Spleen (tissue), 13 donors: ENCODE measurements at places on chromosomes 1 and 21. TPM values are rescaled to one million over a fixed set of nuclear protein-coding genes. Genes with fewer than 3 reads are reported as not detected.
A peak's percentile ranks its signal among the peaks of the same experiment; 100 is the strongest.

The SH2D1B gene
- 1.5 TPM for polyA plus RNA-seq

The FAM131C gene
- not detected for polyA plus RNA-seq

The ADGRL2 gene
- polyA plus RNA-seq = 7.1 TPM

The GAS5 gene
- polyA plus RNA-seq = 665 TPM

The HES2 gene
- polyA plus RNA-seq = not detected

The ARHGAP30 gene
- polyA plus RNA-seq = 28.8 TPM

DNA sequence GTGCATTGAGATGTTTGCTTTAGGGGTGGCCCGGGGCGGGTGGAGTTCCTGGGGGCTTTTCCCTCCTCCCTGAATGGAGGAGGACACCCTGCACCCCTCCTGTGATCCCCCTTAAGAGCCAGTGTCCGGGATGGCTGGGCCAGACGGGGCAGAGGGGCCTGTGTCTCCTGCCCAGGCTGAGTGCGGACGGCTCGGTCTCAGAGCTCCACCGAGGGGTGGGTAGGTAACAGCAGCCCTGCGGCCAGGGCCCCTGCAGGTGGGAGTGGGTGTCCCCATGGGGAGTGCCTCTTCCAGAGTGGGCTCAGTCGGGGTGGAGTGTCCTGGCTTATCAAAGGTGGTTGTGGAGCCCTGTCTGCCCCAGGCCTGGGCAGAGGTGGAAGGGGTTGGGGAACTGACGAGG, 23.1 kb downstream of the TP73 start:
- H3K27me3 ChIP-seq = no peaks in the 10 kb centered on the region
- peak; percentile 81 for DNase-seq
- H3K4me1 ChIP-seq = peaks cover 40% of the 10 kb centered on the region
- no peak overlapping the region for H3K27ac ChIP-seq

DNA sequence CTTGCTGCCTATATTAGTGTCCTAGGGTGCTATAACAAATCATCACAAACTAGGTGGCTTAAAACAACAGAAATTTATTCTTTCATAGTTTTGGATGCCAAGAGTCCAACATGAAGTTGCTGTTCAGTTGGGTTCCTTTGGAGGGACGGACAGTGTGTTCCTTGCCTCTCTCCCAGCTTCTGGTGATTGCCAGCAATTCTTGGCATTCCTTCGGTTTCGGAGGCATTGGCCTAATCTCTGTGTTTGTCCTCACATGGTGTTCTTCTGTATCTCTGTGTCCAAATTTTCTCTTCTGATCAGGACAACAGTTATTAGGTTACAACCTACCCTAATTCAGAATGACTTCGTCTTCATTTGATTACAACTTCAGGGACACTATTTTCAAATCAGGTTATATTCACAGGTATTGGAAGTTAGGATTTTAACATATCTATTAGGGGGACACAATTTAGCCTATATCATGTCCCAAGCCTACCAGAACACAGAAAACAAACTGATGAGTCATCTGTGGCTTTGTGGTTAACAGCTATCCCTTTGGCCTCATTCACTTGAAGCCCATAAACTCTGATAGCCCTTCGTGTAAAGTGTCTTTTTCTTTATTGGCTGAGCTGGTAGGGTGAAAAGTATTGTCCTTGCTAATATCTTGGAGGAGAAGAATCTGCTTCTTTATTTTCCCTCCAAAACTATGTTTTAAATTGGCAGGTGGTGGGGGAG, 83.2 kb upstream of the PAPPA2 start:
- H3K27ac ChIP-seq = no peak overlapping the region
- no peak overlapping the region for H3K4me3 ChIP-seq
- H3K36me3 ChIP-seq = no peaks in the 10 kb centered on the region
- DNase-seq = no peak

GRCh38 chr1:8174807-8175206, 143.1 kb upstream of the SLC45A1 start:
- H3K4me1 ChIP-seq = peaks cover 5% of the 10 kb centered on the region
- DNase-seq = no peak
- H3K36me3 ChIP-seq = no peaks in the 10 kb centered on the region
- H3K4me3 ChIP-seq = no peak overlapping the region

- peak within 1 kb of the TSS; percentile 84 for H3K4me3 ChIP-seq
- DNase-seq = peak; percentile 99
- peaks cover 61% of the 10 kb centered on the region for H3K4me1 ChIP-seq
- H3K27ac ChIP-seq = peak within 1 kb of the TSS; percentile 96
- H3K36me3 ChIP-seq = no peaks in the 10 kb centered on the region
Measured at GRCh38 chr1:89524369-89525168, at the start of gene LRRC8B. LRRC8B (plus strand) TSS chr1:89524829; CDS start chr1:89582651, 57,822 bp downstream.

DNA sequence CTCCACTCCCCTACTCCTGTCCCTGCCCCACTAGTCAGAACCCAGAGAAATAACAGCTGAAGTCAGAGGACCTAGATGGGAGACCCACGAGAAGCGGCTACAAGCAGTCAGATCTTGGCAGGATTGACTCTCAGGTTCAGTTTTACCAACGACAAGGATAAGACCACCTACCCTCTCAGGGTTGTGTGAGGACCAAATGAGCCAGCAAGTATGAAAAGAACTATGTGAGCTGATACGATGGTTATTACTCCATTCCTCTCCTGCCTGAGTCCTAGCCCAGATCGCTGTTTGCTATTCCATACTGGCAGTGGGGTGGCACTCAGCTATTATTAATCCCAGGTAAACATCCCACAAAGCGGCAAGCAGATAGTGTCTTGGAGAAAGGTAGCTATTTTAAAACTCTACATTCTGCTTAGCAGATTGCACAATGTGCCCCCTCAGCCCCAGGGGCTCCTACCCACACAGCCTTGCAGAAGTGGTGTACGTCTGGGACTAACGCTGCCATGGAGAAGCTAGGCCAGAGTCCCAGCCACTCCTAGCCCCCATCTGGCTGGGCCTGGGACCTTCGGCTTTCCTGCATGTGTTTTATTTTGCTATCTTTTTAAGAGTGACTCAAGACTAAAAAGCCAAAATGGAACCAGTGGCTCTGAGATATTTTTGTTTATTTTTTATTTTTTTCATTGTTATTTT, 58.9 kb downstream of the CD46 start:
- H3K27me3 ChIP-seq = no peaks in the 10 kb centered on the region
- H3K4me3 ChIP-seq = no peak overlapping the region
- no peak overlapping the region for H3K27ac ChIP-seq
- no peak for DNase-seq
- H3K4me1 ChIP-seq = peaks cover 100% of the 10 kb centered on the region

- H3K27me3 ChIP-seq = no peaks in the 10 kb centered on the region
- no peak for DNase-seq
- no peaks in the 10 kb centered on the region for H3K4me1 ChIP-seq
- no peak overlapping the region for H3K27ac ChIP-seq
- no peaks in the 10 kb centered on the region for H3K36me3 ChIP-seq
Measured at GRCh38 chr1:56123421-56123820, 455.9 kb downstream of the PLPP3 start.

DNA sequence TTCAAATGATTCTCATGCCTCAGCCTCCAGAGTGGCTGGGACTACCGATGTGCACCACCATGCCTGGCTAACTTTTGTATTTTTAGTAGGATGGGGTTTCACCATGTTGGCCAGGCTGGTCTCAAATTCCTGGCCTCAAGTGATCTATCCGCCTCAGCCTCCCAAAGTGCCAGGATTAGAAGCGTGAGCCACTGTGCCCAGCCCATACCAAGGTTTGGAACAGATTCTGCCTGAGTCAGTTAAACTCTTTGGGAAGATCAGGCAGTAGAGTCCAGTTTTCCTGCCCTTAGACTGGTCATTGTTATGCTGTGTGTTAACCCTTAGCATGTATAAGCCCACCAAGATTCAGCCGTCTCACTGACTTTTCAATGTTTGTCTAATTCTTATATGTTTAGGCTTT, 48.3 kb upstream of the LYPLAL1 start:
- no peaks in the 10 kb centered on the region for H3K27me3 ChIP-seq
- DNase-seq = no peak
- H3K4me3 ChIP-seq = no peak overlapping the region
- no peak overlapping the region for H3K27ac ChIP-seq
- H3K4me1 ChIP-seq = no peaks in the 10 kb centered on the region

DNA sequence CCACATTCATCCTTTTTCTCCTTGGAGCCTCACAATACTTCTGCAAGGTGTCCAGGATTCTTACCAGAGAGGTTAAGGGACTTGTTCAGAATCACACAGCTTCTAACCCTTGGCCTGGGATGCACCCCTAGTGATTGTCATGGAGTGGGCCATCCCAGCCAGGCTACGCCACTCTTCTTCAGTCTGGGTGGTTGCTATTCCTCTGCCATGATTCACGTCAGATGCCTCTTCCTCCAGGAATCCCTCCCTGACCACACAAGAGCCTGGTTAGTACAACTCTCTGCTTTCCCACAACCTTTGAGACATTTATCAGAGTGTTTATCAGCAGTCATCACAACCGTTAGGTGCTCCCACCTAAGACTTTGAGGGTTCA, 121.8 kb downstream of the EPHB2 start:
- DNase-seq = peak; percentile 18
- no peak overlapping the region for H3K4me3 ChIP-seq
- H3K36me3 ChIP-seq = no peaks in the 10 kb centered on the region
- no peaks in the 10 kb centered on the region for H3K4me1 ChIP-seq
- no peak overlapping the region for H3K27ac ChIP-seq

GRCh38 chr21:29351691-29352090, 53.0 kb downstream of the BACH1 start:
- peaks cover 11% of the 10 kb centered on the region for H3K36me3 ChIP-seq
- no peaks in the 10 kb centered on the region for H3K27me3 ChIP-seq
- no peaks in the 10 kb centered on the region for H3K4me1 ChIP-seq
- no peak for DNase-seq

GRCh38 chr1:19811206-19811851, 3.8 kb downstream of the RNF186 start:
- no peak overlapping the region for H3K27ac ChIP-seq
- no peaks in the 10 kb centered on the region for H3K4me1 ChIP-seq
- H3K27me3 ChIP-seq = no peaks in the 10 kb centered on the region
- no peaks in the 10 kb centered on the region for H3K36me3 ChIP-seq
- no peak for DNase-seq

DNA sequence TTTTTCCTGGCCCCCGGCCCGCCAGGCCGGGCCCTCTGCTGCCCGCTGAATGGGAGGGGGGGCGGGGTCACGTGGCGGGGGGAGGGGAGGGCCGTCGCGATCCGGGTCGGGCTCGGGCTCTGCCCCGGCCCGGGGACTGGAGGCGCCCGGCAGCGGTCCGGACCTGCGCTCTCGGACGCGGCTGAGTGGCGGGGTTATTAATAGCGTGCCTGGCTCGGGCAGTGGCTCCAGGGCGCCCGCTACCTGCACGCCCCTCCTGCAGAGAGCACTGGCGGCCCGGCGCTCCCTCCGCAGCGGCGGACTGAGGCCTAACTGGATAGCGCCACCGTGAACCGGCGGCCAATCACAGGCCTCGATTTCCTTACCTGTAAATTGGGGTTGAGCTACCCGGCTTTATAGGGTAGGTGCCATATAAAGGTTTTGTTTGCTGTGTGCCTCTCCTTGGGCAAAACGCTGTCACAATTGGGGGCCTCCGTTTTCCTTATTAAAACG, 28.1 kb downstream of the AHDC1 start:
- DNase-seq = peak; percentile 87
- peaks cover 74% of the 10 kb centered on the region for H3K4me1 ChIP-seq
- no peaks in the 10 kb centered on the region for H3K36me3 ChIP-seq
- H3K4me3 ChIP-seq = peak overlapping the region; percentile 41
- H3K27me3 ChIP-seq = peaks cover 14% of the 10 kb centered on the region
- H3K27ac ChIP-seq = peak overlapping the region; percentile 96

GRCh38 chr1:194774535-194774934, 1588.1 kb upstream of the B3GALT2 start:
- H3K4me1 ChIP-seq = no peaks in the 10 kb centered on the region
- no peak overlapping the region for H3K4me3 ChIP-seq
- no peak overlapping the region for H3K27ac ChIP-seq
- H3K27me3 ChIP-seq = no peaks in the 10 kb centered on the region

DNA sequence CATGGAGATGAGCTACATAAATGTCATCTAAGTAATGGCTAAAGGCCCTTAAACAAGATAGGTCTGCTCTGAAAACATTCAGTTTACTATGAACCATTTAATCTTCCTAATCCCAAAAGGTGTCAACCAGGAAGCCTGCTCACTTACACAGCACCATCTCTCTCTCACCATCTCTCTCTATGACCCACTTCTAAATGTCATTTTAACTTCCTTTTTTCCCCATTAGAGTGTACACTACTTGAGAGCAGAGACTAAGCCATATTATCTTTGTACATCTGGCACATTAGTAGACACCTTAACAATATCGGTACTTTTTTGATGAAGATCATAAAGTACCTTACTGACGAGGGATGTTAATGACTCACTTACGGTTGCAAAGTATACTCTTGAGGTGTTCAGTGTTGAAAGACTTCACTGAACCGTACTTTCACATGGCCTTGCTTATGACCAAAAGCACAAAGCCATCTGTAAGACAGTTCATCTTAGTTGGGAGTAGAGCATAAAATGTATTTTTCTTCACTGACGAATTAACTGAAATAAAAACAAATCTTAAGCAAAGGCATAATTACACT, 25.4 kb downstream of the FBXO42 start:
- no peak overlapping the region for H3K27ac ChIP-seq
- no peak overlapping the region for H3K4me3 ChIP-seq
- no peaks in the 10 kb centered on the region for H3K4me1 ChIP-seq
- no peaks in the 10 kb centered on the region for H3K27me3 ChIP-seq
- no peak for DNase-seq

GRCh38 chr1:20729155-20729931, 3.2 kb downstream of the SH2D5 start:
- no peak for DNase-seq
- H3K4me3 ChIP-seq = no peak overlapping the region
- no peaks in the 10 kb centered on the region for H3K27me3 ChIP-seq
- peaks cover 4% of the 10 kb centered on the region for H3K4me1 ChIP-seq

DNA sequence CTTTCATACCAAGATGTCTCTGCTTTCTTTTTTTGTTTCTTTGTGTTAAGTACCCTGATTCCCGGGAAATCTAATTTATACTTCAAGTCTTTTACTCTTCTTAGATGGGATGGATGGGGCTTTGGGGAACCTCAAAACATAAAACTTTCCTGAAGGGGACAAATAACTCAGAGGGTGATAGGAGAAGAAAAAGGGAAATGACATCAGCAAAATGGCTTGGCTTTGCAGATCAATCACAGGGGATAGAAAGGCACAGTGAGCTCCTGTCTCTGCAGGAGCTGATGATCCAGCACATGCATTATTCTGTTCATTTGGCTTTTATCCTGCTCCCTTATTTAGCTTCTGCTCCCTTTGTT, 1.4 kb upstream of the CA14 start:
- no peak overlapping the region for H3K4me3 ChIP-seq
- peaks cover 30% of the 10 kb centered on the region for H3K4me1 ChIP-seq
- H3K36me3 ChIP-seq = no peaks in the 10 kb centered on the region

- no peak overlapping the region for H3K27ac ChIP-seq
- no peaks in the 10 kb centered on the region for H3K36me3 ChIP-seq
- no peak for DNase-seq
- no peak overlapping the region for H3K4me3 ChIP-seq
- H3K4me1 ChIP-seq = peaks cover 13% of the 10 kb centered on the region
Measured at GRCh38 chr1:3914911-3915310, 14.8 kb upstream of the C1orf174 start.

DNA sequence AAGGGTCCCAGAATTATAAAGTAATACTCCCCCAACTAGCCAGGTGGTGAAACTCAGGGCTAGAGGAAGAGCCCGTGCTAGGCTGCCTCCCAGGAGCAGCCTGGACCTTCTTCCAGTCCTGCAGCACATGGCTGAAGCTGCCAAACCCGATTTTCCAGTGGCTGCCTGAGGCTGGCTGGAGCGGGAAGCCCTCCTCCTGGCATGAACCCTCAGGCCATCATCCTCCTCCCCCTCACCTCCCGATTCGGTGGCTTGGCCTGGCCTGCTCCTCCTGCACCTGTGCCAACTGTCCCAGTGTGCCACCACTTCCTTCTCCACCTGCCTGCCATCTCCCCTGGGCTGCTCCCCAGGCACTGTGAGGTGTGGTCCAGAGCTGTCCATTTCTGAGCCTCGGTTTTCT, 3.0 kb upstream of the TSPAN1 start:
- peaks cover 4% of the 10 kb centered on the region for H3K27me3 ChIP-seq
- no peak overlapping the region for H3K4me3 ChIP-seq
